ENCODE measurements at places on chromosomes 12 and 14. TPM values are rescaled to one million over a fixed set of nuclear protein-coding genes. Genes with fewer than 3 reads are reported as not detected.

GRCh38 chr12:95181103-95181502 is 36.2 kb downstream of the FGD6 start:
- no peak for DNase-seq

FOXG1 gene
- 0.26 TPM for total RNA-seq

DNA sequence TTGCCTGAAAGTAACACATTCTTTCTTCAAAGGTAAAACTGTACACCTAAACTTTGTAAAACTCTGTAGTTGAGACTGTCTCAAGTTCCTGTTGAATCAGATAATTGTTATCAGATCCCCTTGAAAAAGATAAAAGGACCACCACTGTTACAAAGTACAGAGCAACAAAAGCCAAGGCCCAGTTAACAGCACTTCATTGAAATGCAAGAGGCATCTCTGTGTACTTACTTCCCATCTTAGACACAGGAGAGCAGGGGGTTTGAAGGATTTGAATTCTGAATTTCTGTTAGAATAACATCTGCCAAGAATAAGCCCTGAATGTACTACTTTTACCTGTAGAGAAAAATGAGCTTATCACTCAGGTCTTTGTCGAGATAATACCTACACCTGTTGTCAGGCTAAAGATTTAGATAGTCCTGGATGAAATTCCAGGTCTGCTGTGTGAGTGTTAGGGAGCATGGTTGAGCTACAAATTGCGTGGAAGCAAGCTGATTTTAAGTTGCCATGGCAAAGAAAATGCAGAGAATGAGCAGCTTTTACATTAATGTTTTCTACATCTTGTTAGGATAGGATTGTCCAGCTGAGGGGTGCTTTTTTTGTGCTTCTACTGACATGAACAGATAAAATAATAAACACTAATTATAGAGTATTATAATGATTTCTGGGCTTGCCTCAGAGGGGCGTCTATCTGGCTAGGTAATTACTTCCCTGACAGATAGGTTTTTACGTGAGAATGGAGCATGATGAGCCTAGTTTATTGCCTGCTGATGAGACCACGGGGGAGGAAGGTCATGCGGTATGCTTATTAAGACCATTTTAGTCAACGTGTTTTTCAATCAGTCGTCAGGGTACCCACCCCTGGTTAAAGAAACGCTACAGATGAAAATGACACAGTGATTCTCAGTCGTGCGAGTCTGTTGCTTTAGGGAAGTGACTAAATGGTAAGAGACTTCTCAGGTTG is 309.2 kb downstream of the PAWR start:
- DNase-seq: no peak

TRPV4 gene
- total RNA-seq: 0.92 TPM

- DNase-seq: no peak
Measured at GRCh38 chr12:49000346-49000745, 1.2 kb upstream of the DDN start.

GRCh38 chr14:104868060-104868740 is 3.1 kb downstream of the CEP170B start:
- no peak for DNase-seq

DNA sequence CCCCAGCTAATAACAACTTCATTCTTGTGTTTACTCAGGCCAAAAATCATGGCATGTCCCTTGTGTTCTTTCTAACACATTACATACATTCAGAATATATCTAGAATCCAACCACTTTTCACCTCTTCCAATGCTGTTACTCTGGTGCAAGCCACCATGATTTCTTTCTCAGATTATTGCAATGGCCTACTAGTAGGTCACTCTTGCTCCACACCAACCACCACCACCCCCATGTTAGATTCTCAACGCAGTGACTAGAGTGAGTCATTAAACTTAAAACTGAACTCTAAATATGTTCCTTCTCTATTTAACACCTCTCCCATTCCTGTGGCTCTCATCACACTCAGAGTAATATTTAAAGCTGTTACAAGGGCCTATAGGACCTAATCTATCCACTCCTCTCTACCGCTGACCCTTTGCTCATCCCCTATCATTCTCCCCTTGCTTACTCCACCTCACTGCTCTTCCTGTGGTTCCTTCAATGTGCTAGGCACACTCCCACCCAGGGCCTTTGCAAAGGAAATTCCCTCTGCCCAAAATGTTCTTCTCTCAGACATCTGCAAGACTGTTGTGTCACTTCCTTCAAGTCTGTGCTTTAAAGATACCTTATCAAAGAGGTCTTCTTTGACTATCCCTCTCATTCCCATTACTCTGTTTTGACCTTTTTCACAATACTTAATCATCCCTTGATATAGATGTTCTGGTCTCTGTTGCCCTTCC is 6.6 kb downstream of the RTN1 start:
- no peak for DNase-seq

All from pulmonary artery endothelial cell (primary cell).